Stimulated activated CD4-positive, alpha-beta T cell treated with anti-CD3 and anti-CD28 coated beads, TNF-alpha, amount 100 ng/mL, for 24 hours (primary cell): ENCODE measurements at places on chromosomes 5 and 9.

- DNase-seq, result no peak
Measured at GRCh38 chr5:54996466-54996865, 11.1 kb upstream of the ESM1 start.

- no peak for DNase-seq
Measured at GRCh38 chr9:11319538-11319937, 706.7 kb upstream of the PTPRD start.

GRCh38 chr5:60256546-60256945, 363.0 kb upstream of the PDE4D start:
- no peak for DNase-seq

DNA sequence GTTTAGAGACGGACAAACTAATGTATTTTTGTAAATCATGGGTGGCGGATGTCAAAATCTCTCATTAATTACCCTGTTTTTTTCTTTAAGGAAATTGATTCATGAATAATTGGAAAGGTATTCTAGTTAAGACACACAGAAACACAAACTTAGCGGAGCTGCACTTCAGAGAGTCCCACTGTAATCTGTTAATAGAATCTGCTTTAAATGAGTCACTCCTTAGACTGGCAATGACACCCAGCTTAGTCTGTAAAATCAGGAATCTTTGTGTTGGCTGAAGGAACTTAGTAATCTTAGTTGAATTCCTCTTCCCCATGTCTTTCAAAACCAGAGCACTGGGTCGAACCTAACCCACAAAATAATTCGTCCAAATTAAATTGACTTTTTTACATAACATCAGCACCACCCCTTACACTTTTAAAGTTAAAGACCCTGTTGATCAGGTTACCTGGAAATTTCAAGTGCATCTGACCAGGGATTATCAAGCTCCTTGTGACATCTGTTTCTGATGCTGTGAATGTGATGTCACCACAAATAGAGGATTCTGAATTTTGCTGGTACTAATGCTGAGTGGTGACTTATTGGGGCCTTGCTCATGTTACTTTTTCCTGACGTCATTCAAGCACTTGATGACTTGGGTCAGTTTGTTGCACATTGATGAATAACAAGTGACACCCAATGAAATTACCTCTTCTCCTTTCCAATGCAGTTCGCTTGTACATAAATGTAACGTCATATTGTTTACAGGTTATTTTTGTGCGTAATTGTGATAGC, 313.6 kb downstream of the KCTD16 start:
- no peak for DNase-seq

GRCh38 chr9:21750021-21750735, 52.3 kb upstream of the MTAP start:
- DNase-seq, result no peak

DNA sequence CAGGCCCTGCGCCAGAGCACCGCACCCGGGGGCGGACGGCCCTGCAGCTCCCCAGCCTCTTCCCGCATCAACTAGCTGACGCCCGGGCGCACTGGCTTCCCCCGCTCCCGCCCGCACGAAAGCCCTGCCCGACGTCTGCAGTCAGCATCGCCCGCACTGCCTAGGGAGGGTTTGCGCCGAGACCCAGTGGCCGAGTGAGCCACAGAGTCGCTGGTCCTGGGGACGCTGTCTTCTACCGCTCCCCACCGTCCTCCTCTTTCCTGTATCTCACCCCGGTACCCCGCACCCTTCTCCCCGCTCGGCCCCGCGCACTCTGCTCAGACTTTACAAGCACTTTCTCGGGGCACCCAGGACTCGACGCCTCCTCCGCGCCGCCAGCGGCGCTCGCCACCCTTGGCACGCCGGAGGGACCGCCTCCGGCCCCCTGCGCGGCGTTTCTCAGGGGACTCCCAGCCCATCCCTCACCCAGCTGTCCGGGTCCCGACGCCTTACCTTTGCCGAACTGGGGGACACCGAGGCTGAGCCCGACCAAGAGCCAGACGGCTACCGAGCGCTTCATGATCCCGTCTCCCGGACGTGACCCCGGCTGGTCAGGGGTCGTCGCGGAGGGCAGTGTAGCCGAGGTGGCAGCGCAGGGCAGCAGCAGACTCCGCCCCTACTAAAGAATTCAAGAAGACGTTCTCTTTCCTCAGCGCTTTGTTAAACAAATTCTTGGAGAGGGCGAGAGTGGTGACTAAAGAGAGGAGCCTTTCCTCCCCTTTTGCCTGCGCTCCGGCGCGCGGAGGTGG, 670 bp downstream of the EDIL3 start:
- no peak for DNase-seq

GRCh38 chr5:33423018-33423630, 17.6 kb upstream of the TARS1 start:
- DNase-seq, result no peak

GRCh38 chr9:68834931-68835520, 130.0 kb downstream of the PIP5K1B start:
- no peak for DNase-seq

DNA sequence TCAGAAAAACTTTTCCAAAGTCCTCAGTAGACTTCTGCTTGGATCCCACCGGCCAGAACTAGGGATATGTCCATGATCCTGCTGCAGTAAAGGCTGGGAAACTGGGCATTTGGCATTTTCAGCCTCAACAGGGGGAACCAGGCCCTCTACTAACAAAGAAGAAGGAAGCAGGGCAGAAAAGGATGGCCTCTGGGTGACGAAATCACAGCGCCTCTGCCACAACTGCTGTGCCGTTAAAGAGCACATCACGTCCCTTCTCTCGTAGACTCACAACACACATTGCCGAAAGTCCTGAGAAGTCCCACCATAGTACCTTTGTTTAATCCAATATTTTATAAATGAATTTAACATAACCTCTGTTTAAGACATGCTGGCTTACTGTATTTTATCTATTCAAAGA, 10.4 kb upstream of the AFAP1L1 start:
- no peak for DNase-seq

GRCh38 chr5:1481266-1481958, 36.2 kb upstream of the SLC6A3 start:
- no peak for DNase-seq

DNA sequence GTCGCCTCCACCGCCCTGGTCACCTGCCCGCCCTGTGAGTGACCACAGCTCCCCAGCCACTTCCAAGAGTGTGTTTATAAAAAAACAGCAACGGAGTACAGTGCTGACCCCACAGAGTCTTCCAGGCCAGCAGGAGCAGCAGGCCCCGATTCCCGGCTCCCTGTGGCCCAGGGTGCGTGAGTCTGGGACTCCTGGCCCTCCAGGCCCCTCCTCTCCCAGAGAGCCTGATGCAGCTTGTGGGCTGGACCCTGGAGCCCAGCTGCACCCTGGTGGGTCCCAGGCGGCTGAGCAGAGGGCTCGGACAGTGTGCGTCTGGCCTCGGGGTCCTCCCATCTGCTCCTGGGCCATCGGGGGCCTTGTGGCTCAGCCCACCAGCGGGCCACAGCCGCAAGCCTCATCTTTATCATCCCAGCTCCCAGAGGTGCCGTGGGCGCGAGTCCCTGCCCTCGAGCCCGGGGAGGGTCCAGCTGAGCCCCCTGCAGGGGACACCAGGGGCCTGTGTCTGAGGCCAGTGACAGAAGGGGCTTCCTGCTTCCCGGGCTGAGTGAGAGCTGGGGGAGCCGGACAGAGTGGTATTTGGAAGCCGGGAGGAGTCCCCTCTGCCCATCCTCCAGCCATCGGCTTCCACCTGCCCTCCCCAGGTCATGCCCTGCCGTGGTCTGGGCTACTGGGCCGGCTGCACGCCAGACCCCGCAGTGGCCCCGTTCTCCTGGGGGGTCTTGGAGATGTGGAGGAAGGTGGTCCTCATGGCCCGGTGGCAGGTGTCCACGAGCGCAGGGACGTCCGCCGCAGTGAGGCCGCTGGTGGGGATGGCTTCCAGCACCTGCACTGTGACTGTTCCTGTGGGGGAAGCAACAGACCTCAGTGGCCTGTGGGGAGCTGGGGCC, 10.6 kb downstream of the EGFL7 start:
- no peak for DNase-seq

DNA sequence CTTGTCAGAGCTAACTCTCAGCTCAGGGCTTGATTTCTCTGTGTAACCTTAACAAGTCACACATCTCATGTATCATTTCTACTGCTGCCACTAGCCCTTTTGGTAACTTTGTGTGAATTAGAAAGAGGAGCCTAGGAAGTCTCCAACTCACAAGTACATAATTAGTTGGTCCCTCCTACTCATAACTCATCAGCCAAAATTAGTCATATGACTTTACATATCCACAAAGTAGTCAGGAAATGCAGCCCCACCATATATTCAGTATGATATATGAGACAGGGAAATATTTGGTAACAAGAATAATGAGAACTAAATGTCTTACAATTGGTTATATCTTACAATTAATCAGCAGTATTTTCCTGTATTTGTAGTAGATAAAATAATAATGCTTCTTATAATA, 250.2 kb downstream of the SH3GL2 start:
- no peak for DNase-seq

GRCh38 chr9:80945436-80945835, 743.9 kb downstream of the TLE1 start:
- DNase-seq, result no peak

GRCh38 chr9:137757613-137758029, 120.0 kb upstream of the CACNA1B start:
- peak; percentile 42 for DNase-seq

DNA sequence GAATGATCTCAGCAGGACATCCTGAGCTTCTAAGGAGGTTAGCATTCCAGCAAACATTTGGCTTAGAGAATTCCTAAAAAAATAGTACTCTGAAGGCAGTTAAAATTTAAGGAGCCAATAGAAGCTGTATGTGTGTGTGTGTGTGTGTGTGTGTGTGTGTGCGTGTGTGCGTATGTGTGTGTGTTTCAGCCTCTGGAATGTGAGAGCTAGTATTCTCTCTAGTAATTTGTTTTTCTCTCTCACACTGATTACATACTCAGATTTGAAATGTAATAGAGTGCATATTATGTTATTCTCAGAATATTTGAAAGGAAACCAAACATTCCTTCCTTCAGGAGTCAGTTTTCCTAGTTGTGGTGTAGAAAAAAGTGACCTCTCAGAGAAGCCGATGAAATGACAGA, 279.6 kb downstream of the TMEM38B start:
- no peak for DNase-seq

DNA sequence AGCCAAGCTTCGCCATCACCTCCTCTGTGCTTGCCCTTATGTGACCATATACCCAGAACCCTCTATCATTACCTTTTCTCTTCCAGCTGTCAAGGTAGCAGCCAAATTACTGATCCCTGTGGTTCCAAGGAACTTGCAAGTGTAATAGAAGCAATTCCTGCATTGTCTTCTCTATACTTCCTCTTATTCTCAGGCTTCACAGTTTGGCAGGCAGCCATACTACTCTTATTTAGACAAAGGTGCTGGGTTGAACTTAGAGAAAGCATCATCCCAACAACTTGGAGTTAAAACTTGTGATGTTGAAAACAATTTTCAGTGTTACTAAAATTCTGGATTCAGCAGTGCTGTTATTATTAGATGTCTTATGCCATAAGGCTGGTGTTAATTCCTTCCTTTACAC, 93.2 kb downstream of the NLN start:
- DNase-seq, result no peak

DNA sequence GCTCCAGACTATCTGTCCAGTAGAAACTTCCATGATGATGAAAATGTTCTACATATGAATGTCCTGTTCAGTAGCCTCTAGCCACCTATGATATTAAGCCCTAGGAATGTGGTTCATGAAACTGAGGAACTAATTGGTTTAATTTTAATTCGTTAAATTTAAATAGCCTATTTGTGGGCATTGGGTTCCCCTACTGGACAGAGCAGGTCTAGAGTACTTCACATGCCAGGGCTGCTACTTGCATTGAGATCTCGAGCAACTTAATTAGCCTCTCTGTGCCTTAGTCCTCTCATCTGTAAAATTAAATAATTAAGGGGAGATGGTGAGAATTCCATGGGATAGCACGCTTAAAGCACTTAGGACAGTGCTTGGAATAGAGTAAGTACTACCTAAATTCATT, 160.0 kb downstream of the PAPPA start:
- no peak for DNase-seq

DNA sequence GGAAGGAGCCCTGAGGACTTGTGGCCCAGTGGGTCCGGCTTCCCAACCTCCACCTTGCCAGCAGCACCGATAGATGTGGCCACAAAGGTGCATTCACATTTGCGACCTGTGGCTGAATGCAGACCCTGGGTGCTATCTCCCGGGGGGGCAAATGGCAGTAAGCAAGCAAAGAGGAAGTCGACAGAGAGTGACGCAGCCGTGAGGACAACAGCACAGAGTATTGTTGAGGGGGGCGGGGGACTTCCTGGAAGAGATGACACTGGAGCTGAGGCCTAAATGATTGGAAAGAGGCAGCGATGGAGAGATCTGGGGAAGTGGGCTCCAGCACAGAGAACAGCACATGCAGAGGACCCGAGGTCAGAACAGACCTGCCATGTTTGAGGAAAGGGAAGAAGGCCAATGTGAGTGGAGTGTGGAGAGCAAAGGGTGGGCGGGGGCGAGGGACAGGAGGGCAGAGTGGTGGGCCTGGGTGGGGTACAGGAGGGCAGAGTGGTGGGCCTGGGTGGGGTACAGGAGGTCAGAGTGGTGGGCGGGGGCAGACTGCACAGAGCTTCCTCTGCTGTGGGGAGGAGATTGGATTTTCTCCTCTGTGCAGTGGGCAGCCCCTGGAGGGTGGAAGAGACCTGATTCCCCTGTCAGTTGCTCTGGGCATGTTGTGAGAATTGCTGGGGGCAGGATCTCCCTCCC, 42.6 kb downstream of the ADAMTS2 start:
- DNase-seq, result no peak

- no peak for DNase-seq
Measured at GRCh38 chr5:170508660-170509347, 5.0 kb downstream of the KCNIP1 start.

- no peak for DNase-seq
Measured at GRCh38 chr5:3361811-3362605, 233.6 kb upstream of the IRX1 start.

DNA sequence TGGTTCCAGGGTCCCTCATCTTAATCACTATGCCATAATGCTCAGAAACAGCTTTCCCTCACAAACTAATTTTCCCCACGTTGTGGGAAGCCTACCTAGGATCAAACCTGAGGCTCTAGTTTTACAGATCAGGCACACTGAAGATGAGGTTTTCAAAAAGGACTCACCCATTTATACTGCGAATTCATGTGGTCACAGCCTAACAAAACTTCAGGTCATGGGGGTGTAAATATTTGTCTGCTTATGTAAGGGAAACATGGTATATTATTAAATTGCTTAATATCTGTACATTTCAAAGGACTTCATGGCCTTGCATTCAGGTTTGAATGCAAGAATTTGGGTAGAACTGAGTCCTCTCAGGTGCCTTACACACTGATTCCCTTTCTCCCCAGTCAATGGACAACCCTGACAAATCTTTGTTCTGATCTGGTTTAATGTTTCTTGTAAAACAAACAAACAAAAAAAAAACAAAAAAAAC, 12.1 kb downstream of the ZFAND5 start:
- DNase-seq, result no peak

DNA sequence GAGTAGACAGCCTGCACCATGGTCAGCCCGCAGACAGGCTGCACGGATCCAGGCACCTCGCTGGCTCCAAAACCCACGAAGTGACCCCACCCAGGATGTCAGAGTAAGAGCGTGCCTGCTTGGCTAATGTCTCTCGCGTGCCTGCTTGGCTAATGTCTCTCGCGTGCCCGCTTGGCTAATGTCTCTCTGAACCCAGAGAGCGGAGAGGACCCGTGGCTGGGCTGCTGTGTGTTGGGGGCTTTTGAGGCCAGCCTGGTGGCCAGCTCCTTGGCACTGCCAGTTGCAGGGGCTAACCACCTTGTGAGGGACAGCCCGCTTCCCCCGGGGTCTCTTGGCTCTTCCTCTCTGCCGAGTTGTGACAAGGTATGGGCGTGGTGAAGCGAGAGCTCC, 8.9 kb upstream of the RXRA start:
- no peak for DNase-seq
